ENCODE measurements at places on chromosomes 2 and 18.

DNA sequence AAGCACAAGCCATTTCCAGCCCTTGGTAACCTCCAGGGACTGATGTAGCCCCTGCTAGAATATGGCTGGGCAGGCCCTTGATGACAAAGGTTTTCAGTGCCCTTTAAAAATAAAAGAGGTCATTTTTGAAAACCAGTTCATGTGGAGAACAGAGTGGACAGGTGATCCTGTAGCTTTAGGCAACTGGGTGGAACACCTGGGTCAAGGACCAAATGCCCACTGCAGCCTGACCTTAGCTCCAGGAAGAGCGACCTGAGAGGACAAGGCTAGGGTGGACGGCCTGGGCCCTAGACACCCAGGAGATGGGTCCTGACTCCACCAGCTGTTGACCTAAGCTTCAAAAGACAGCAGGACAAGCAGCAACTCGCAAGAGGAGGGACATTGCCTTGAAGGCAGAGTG lies 116.6 kb downstream of the LIPG start:
- DNase-seq, result no peak

- DNase-seq, result no peak
Observed at GRCh38 chr2:47011696-47012095, 96.1 kb upstream of the MCFD2 start.

GRCh38 chr2:152437276-152438108 lies 102.5 kb downstream of the FMNL2 start:
- DNase-seq, result no peak

- DNase-seq, result no peak
Observed at GRCh38 chr2:32498306-32498705, 129.5 kb upstream of the TTC27 start.

DNA sequence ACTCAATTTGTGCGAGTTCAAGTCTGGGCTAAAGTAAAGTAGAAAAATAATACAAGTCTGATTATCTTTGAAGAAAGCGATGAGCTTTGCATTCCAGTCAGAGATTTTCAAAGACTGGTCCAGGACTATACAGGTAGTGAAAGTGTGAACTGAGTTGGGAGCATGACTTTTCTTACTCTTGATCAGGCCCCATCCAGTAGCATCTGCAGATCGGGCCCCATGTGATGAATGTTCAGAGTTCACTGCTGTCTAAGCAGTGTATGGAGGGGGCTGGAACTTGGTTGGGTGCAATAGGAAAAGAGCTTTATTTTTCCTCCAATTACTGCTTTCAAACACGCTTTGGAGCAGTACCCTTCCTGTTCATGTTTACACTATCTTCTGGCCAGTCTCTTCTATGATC lies 747.4 kb upstream of the ID2 start:
- no peak for DNase-seq

DNA sequence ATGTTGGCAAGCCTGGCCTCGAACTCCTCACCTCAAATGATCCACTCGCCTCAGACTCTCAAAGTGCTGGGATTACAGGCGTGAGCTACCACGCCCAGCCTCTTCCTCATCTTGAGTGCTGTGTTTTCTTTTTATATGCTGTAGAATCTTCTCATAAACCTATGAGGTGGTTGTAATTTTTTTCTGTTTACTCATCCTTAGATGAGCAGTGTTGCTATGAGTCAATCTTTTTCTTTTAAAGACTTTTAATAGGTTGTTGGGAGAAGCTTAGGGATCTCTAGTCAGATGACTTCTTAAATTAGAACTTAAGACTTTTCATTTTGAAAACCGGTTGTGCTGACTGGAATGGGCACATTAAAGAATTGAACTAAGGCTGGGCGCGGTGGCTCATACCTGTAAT lies 8.7 kb upstream of the AAK1 start:
- no peak for DNase-seq

GRCh38 chr2:227461811-227462461 lies 10.0 kb upstream of the AGFG1 start:
- DNase-seq, result no peak

DNA sequence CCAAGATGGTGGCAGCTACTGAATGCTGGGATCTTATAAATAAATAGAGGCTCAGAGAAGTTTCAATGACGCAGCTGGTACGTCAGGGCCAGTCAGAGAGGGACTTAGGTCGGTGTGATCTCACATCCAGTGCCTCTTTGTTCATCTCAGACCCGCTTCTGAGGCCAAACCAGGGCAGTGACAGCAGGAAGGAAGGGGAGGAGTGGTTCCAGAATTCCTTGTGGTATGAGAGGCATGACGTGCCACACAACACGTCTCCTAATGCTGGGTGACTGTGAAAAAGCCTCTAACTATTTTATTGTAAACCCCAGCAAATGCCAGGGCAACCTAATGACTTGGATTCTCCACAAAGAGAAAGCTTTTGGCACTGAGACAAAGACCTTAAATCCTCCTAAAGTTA lies 423.3 kb downstream of the LPIN1 start:
- DNase-seq, result no peak

GRCh38 chr2:105377871-105378270 lies 21.0 kb downstream of the FHL2 start:
- no peak for DNase-seq

GRCh38 chr2:224263571-224264043 lies 138.3 kb downstream of the FAM124B start:
- DNase-seq, result no peak

DNA sequence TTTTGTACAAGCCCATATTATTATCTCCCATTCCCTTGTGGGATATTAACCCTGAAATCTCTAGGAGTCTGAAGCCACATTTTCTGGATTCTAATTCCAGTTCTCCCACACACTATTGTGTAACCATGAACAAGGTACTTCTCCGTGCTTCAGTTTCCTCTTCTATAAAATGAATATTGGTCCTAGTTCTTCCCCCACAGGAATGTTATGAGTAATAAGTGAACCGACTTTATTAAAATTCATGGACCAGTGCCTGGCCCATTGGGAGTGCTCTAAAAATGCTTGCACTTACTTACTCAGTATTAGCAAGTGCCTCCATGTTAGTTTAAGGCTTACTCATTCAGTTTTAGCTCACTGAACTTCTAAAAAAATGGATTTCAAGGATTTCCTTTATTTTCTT lies 1.4 kb upstream of the ACMSD start:
- DNase-seq, result no peak

DNA sequence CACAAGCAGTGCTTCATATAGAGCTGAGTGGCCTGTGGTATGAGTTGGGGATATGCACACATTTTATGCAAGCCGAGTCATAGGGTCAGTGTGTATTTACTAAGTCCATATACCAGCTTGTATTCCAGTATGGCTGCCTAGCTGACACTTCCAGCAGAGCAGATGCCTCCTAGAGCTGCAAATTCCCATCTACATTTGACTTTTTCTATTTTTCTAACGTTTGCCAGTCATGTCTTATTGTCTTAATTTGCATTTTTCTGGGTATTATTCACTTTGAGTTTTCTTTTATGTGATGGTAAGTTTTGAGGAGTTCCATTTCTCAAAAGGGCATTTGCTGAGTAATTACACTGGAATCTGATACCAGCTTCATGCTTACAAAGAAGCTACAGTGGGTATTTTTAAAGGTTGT lies 334.5 kb upstream of the CDH2 start:
- no peak for DNase-seq

- no peak for DNase-seq
Observed at GRCh38 chr2:97005353-97005752, 19.0 kb upstream of the FAM178B start.

- DNase-seq, result no peak
Observed at GRCh38 chr2:68200157-68200787, 42.6 kb downstream of the PNO1 start.

DNA sequence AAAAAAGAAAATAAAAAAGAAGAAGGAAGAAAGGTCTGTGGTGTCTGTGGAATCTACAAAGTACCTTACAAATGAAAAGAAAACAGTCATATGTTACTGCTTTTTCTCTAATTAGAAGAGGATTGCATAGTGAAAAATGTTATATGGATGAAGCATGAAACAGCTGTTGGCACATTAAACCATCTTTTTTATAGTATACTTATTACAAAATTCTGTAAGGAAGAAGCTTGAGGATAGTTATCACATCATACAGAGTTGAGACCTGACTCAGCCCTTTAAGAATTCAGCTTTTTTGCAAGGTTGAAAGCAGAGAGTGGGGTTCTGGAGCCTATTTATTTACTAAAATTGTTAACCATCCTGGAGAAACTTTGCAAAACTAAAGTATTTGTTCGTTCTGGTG lies 222.7 kb downstream of the PHLPP1 start:
- DNase-seq, result no peak

DNA sequence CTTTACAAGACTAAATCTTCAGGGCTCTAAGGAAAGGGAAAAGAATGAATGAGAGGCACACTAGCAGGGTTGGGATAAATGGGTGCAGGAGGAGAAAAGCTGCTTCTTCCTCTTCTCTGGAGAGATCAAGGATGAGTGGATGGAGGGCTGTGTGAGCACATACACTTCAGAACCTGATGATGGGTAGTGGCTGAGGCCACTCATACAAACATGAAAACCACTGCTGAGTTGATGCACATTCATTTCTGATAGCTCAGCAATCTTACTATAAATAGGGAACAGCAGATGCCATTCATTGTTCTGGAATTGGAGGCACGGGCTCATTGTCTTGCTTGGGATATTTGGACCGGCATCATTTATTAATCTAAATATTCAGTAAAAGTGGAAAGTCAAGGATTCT lies 152.4 kb upstream of the KCTD1 start:
- no peak for DNase-seq

Measured in NCI-H2107 (cell line).